MG63 (cell line): ENCODE measurements at places on chromosomes 3 and 15.
A peak's percentile ranks its signal among the peaks of the same experiment; 100 is the strongest.

GRCh38 chr15:74497584-74497983, 36.6 kb upstream of the UBL7 start:
- peak; percentile 35 for DNase-seq

- DNase-seq: peak; percentile 48
Measured at GRCh38 chr15:56491110-56491722, 26.3 kb upstream of the MNS1 start.

DNA sequence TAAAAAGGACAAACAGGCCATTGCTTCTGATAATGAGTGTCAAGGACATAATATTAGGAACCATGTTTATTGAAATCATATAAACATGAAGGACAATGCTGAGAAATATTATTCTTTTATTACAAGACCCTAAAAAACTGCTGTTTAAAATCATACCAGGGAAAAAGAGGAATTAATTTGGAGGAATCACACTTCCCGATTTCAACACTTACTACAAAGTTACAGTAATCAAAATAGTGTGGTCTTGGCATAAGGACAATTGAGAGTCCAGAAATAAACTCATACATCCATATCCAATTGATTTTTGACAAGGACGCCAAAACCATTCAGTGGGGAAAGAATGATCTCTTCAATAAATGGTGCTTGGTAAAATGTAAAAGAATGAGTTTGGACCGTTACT, 13.0 kb downstream of the CYP1A1 start:
- no peak for DNase-seq

- DNase-seq: no peak
Measured at GRCh38 chr15:74619916-74620635, 4.4 kb downstream of the CLK3 start.

GRCh38 chr3:194087280-194087679, 48.7 kb upstream of the HES1 start:
- no peak for DNase-seq

GRCh38 chr3:128359846-128360642, 106.6 kb downstream of the DNAJB8 start:
- DNase-seq: no peak

DNA sequence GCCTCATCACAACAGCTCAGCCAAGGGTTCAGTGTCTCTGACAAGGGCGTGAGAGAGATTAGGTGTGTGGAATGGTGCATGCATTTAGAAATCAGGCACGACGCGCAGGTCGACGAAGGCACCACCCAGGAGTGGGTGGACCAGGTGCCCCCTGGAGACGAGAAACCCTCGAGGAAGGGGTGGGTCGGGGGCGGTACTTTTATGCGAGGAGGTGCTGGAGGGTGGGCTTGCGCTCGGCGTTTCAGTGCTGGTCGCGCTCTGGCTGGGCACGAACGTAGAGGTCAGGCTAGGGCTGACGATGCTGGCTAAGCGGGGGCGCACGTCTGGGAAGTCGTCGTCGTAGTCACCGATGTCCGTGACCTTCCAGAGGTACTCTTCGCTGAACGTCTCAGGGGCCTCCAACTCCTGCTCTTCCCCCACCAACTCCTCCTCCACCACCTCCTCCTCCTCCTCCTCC, 393 bp downstream of the ERICH6 start:
- DNase-seq: no peak

DNA sequence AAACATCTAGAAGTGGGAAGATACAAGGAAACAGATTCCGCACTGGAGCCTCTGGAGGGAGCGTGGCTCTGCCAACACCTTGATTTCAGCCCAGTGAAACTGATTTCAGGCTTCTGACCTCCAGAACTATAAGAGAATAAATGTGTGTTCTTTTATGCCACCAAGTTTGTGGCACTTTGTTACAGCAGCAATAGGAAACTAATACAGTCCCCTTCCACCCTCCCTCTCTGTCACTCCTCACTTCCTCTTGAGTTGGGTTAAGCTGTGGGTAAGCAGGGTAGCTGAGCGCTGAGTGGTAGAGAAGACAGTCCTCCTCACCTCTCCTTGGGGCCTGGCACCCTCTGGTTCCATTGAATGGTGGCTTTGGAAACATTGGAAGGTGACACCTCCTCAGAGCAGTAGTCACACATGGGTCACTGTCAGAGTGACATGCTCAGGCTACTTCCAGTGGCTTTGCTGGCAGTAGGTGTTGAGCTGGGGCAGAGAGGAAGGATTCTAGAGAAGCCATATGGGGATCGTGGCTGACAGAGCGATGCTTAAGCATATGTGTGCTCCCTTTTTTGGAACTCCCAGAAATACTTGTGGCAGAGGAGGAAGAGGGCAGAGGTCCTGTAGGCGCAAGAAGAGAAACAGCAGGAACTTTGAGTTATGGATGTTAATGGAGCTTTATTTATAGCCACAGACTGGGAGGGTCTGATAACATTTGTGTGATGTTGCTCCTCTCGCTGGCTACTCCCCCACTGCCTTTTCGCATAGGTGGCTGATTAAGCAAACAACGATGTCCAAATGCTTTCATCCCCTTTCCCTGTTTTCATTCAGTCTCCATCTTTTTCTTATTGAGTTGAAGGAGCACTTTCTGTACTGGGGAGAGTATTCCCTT, 14.8 kb upstream of the HCN4 start:
- no peak for DNase-seq

GRCh38 chr15:74302821-74303359, 64.6 kb downstream of the CYP11A1 start:
- DNase-seq: peak; percentile 41

DNA sequence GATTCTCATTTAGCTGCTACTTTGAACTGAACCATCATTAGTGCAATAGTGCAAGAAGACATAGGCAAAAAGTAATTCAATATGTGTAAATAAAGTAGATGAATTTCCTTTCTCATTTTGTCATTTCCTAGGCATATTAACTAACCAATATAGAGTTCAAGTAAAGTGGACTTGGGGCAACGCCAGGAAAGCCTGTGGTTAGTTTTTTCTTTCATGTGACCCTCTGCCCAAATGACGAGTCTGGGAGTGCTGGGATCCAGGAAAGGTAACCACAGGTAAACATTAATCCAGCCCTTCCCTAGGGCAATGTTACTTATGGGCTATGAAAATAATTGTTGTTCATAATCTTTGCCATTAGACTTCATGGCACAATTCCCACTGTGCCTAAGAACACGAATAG, 181.0 kb downstream of the VPS13C start:
- no peak for DNase-seq

- no peak for DNase-seq
Measured at GRCh38 chr15:64961013-64961412, 28.7 kb downstream of the SPG21 start.

DNA sequence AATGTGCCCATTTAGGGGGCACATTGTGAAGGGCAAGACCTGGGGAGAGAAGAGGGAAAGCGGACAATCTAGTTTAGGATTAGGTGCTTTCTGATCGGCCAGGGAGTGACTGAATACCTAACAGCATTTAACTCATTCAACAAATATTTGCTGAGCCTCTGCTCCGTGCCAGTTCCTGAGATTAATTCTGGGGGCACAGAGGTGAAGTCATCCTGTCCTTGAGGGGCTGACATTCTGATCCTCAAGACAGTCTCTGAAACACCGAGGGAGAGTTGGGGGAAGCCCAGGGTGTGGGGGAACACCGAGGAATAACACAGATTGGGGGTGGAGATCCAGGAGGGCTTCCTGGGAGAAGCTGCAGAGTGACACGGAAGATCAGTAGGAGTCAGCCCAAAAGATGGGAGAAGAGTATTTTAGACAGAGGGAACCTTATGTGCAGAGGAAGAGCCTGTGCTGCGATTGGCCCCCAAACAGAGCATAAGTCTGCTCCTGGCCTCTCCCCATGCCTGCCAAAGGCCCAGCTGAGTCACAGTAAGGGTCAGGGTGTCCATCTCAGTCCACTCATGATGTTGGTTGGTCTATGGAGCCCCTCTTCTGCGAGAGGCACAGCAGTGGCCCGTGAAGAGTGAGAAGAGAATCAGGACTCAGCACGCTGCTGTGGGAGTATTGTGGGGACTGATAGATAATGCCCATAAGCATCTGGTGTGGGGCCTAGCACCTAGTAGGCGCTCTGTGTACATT, 60.2 kb downstream of the AMOTL2 start:
- peak; percentile 63 for DNase-seq

GRCh38 chr15:70072479-70072878, 25.2 kb downstream of the TLE3 start:
- DNase-seq: no peak

DNA sequence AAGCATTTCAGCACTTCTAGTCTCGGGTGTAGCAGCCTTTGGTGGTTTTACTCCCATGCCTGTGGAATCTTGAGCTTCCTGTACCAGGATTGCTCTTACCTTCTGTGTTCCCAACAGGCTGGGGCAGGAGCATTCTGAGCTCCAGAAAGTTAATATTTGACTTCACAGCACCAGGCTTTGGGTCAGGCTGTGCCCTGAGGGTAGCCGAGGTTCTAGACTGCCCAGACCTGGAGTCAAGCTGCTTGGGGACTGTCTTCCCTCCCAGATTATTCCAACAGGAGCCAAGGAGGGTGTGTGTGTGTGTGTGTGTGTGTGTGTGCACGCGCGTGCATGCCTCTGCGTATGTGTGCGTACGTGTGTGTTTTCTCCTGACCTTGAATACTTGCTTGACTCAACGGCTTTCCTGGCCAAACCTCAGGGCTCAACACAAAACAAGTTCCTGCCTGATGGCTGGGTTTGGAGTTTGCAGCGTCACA, 94.8 kb downstream of the FLNB start:
- no peak for DNase-seq

DNA sequence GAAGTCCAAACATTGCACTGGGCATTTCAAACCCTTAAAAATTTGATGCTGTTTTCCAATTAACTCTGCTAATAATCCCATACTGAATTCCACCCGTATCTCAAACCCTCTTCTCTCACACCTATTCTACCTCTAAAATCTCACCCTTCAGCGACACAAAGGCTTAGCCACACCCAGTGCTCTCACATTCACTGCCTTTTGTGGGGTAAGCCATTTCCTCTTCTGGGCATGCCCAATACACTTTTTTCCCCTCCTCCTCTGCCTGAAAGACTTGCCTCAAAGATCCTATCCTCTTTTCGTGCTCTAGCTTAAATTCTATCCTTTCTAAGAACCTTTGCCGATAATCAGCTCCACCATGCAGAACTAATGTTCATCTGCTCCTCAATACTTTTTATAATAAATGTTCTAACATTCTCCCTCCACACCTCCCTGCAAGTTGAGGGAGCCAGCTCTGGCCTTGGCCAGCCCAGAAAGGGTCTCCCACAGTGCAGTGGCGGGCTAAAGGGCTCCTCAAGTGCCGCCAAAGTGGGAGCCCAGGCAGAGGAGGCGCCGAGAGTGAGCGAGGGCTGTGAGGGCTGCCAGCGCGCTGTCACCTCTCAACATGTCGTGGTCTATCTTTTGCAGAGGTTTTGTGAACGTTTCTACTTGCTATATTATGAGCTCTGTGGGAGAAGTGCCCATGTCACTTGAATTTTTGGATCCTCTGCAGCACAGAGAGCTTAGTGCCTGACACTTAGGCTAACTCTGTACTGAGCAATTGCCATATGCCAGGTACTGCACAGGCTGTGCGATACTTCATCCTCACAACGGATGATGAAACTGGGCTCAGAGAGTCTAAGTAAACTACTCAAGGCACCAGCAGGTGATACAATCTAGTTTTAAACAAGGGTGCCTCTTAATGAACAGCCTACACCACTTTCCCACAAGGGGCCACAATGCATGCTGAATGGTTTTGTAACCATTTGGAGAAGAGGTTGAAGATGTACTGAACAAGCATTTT, 53.6 kb upstream of the BCL6 start:
- DNase-seq: no peak

DNA sequence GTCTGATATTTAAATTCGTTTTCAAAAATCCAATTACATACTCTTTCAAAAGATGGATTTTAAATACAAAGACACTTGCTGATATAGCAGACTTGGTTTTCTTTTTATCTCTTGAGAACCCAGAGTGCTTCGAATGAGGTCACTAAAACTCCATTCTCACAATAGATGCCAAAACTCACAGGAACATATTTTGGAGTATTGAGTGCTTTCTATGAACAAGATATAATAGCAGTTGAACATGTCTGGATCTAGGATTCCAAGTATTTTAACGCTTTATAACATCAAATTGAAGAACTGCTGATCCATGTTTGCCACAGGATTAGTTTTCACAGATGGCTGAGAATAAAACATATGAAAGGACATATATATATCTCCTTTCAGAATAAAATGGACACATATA, 113.2 kb downstream of the SAMMSON start:
- no peak for DNase-seq

DNA sequence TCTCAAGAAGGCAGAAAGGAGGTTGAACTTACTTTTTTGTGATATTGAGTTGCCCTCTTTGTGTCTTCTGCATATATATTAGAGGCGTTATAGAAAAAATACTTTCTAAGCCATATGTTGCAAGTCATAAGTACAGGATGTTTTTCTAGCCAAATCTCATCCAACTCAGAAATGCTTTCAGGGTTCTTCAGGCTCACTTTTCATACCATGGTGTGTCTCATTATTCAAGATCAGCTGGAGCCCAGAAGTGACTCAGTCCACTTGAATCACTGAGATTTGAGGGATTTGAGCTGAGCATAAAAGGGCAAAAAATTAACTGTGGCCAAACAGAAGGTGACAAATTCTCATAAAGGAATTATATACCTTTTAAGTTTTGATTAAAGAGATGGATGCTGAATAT, 157.3 kb downstream of the WNT5A start:
- DNase-seq: peak; percentile 61

DNA sequence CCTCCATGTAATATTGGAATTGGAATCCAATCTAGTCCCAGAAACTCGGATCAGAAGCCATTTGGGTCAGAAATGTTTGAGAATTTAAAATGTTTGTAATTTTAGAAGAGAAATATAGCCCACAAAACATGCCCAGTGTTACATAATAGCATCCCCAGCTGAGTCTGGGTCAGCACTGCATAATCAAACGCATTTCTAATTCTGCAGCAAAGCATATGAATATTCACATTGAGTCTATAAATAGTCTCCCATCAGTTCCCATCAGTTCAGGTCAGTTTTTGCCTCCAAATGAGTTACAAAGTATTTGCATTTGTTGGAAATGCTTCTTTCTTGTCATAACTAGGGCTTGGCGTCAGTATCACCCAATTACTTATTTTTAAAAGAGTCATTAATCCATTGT, 383.1 kb downstream of the IL5RA start:
- DNase-seq: no peak

GRCh38 chr3:193589129-193589528, 3.9 kb upstream of the OPA1 start:
- no peak for DNase-seq

- no peak for DNase-seq
Measured at GRCh38 chr15:101313041-101313761, 18.2 kb upstream of the SNRPA1 start.

DNA sequence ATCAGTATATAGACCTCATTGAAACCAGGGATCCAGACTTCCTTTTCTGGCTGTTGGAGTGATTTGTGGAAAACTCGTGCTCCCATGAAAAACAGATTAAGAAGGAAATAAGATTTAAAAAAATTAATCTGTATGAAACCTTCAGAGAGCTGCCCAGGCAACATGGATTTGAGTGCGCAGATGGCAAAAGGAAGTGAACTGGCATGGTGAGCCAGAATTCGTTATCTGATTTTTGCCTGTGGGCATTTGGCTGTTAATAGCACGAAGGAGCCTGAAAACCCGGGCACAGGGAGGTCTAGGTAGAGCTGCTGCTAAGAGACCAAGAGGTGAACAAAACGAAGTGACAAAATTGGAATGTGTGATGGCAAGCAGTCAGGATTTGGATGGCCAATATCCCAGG, 19.1 kb upstream of the SPINK8 start:
- no peak for DNase-seq

- no peak for DNase-seq
Measured at GRCh38 chr3:9951598-9951961, 628 bp downstream of the PRRT3 start.
